ENCODE measurements at places on chromosomes 1 and 21.

GRCh38 chr1:184577319-184577718 lies 177.3 kb downstream of the EDEM3 start:
- no peak for DNase-seq

- no peak for DNase-seq
Observed at GRCh38 chr1:170806961-170807360, 128.4 kb upstream of the MROH9 start.

GRCh38 chr1:214360116-214360515 lies 79.2 kb downstream of the SMYD2 start:
- no peak for DNase-seq

DNA sequence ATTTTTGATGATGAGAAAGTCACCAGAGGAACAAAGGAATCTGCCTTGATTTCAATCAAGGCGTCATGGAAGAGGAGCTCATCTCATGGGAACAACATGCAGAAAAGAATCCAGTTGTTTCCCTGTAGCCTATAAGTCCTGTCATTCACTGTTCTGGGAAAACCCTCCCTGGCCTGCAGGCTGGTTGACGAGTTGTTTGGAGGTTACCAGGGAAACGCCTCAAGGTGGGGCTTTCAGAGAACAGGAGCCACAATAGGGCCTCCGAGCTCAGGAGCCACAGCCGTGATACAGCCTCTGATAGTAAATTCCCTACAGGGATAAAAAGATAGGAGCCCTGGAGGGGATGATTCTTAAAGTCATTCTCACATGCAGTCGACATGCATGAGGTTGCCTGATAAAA lies 135.2 kb downstream of the PSMG1 start:
- DNase-seq, result no peak

DNA sequence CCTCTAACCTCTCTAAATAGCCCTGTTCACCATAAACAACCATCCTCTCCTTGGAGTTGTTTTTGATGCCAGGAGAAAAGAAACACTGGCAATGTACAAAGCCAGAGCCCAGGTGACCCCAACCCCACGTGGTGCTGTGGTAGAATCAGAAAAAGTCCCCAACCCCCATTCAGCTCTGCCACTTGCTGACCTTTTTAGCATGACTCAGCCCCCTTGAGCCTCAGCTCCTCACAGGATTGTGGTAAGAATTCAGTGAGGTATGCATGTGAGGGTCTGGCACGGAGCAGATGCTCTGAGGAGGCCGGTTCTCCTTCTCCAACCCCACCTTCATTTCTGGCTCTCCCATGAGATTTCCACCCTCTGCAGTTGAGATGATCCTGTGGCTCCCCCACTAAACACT lies 11.1 kb upstream of the CHI3L1 start:
- DNase-seq, result no peak

DNA sequence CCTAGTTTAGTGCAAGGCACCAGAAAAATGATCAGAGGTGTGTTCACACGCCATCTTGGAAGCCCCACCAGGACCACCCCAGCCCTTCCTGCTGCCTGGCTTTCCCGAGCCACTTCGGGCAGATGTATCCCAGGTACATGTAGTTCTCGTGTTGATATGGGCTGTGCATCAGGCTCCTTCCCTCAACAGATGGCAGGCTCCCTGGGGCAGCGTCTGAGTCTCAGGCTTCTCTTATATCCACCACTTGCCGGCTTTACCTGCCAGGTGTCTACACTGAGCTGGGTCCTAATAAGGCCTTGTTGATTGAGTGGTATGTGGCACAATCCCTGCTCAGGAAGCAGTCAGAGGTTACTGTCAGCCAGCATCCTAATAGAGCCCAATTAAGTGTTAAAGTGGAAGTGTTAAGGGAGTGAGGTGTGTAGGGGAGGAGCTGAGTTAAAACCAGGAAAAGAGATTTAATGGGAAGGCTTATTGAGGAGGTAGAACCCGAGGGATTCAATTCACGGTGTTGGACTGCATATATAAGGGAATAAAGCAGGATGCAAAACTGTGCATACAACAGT lies 8.5 kb downstream of the GPA33 start:
- no peak for DNase-seq

GRCh38 chr1:31366796-31367195 lies 6.1 kb downstream of the FABP3 start:
- no peak for DNase-seq

- no peak for DNase-seq
Observed at GRCh38 chr1:204174958-204175357, 8.8 kb upstream of the REN start.

DNA sequence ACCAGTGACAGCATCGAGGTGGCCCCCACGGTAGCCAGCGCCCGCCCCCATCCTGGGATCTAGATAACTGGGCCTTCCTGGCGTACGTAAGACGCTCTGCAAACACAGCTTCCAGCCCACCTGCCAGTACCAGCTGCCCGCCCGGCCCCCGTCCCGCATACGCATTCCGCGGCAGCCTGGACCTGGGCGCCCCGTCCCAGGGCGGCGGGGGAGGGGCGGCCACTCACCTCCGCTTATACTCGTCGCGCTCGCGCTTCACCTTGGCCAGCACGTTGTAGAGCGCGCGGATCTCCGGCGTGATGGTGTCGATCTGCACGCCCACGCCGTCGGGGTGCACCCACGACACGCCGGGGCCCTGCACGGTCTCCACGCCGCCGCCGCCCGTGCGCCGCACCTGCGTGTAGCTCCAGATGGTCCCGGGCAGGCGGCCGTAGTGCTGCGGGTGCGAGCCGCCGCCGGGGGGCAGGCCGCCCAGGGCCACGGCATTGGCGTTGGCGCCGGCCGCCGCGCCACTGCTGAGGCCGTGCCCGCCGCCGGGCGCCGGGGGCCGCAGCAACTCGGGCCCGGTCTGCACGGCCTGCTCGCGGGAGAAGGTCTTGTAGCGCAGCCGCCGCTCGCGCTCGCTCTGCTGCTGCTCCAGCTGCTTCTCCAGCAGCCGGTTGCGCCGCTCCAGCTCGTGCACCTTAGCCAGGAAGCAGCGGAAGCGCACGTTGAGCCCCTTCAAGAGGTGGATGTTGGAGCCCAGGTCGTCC lies 859 bp downstream of the IFFO2 start:
- DNase-seq, result no peak

DNA sequence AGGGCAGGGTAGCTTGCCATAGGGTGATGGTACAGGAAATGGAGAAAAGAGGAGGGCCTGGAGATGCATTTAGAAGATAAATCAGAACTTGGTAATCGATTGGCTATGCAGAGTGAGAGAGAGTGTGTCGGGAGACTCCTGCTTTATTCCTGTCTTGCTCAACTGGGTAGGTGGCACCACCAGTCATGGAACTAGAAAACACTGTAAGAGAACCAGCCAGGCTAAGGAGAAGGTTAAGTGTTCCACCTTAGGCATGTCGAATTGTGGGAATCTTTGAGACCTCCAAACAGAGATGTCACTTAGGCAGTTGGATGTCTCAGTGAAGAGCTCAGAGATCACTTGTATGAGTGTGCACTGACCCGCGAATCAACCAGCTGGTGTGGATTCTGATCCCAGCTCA lies 28.7 kb upstream of the RD3 start:
- DNase-seq, result no peak

DNA sequence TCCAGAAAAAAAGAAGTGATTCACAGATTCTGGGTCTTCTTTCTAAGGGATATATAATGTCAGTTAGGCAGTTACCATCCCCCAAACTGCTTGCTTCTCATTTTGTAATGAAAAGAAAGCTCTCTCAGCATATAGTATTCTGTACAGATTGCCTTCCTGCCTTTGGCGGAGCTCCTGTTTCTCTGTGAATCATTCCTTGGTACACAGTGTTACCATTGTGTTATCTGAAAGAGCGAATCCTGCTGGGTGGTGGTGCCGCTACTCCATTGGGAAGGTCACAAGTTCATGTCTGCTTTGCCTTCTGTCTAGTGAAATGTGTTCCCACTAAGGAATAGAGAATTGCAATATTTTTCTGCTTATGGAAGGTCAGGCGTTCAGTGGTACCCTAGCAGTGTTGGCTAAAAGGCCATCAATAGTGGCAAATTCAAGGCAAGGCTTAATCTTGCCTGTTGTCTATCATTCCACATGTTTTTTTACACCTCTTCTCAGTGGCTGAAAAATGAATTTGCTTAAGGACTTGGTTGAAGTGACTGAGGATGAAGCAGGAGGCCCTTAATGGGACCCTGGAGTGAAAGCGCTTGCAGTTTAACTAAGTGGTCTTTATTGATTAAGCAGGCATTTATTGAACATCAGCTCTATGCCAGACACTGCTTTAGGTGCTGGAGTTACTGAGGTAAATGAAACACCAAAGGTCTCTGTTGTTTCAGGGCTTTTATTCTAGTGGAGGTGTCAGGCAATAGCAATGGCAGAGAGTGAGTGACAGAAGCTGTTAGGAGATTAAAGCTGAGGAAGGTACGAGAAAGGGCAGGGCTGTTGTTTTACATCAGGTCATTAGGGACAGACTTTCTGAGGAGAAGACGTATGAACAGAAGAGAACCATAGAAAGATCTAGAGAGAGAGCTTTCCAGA lies 186.7 kb downstream of the PDE4B start:
- DNase-seq, result no peak

DNA sequence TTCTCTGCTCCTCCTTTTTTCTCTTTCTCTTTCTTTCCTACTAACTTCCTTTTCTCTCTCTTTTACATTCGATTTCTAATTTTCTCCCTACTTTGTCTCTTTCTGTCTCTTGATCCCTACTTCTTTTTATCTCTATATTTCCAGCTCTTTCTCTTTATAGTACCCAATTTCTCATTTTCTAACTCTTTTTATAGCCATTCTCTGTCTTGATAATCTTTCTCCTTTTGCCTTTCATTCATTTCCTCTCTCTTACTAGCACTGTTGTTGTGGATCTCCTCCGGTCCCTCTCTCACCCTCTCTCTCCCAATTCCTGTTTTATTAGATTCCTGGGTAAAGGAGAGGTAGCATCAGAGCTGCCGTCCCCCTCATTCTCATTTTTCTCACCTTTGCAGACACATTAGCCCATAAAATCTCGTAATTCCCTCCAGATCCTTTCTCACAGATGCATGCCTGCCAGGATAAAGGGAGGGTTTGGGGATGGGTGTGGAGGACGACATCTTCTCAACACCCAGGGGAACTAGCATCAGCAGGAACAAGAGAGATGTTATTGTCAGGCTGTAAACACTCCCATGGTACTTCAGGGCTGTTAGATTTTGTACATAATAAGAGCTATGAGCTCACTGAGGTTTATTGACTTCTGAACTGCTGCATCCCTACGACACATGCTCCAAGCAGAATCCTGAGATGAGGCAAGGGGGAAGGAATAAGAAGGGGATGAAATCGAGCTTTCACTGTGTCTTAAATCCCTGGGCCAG lies 159.0 kb upstream of the GALNT2 start:
- no peak for DNase-seq

DNA sequence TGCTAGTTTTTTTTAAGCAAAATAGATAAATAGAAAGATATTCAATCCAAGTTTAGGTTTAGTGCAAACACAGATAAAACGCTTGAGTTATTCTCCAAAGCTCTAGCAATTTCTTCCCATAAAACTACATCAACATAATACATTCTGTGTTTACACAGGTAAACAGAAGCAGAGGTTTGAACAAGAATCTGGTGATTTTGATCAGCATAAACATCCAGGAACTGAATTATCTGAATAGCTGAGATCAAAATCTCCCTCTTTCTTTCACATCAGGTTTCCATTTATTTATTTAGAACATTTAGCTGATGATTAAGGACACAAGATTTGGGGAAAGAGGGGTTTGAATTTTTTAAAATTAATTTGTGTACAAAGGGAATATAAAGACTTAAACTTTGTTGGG lies 1564.6 kb downstream of the MRPL39 start:
- DNase-seq, result no peak

DNA sequence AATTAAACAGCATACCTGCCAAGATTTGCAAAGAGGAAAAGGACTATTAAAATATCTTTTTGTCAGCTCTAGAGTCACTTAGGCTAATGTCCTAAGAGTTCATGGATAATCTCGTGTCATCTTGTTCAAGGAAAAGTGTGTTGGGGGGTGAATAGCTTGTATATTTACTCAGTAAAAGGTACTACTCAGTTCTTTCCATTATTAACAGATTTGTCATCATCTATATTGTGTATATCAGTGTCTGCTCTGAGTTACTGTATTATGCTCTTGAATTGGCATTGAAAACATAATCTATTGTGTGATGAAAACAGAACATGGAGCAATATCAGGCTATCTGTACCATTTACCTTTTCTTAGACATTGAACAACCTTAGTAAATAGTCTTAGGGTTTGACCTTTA lies 41.9 kb downstream of the SMG7 start:
- no peak for DNase-seq

DNA sequence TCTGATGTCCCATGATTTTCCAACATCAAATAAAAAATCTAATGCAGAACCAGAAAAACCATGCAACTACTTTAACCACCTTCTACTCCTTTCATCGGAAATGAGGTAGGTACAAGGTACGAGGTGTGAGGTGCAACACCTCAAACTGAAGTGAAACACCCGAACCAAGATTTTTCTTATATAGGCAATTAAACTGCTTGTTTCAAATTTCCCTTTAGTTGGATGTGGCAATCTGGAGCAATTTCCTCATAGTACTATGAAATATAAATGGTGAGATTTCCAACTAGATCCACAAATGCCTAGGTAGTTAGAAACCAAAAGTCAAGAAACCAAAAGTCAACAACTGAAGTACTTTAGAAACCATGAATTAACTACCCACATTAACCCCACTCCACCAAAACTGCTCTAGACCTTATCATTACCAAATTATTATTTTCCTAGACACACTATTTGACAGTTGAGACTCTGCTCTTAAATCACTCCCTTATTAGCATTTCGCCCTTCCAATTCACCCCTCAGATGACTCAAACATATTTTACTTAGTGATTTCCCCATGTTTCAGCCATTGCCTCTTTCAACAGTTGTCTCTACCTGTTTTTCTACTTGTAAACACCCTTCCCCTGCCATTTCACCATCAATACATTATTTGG lies 37.8 kb downstream of the FUBP1 start:
- no peak for DNase-seq

- no peak for DNase-seq
Observed at GRCh38 chr1:9018333-9018732, 7.9 kb downstream of the SLC2A7 start.

- no peak for DNase-seq
Observed at GRCh38 chr1:91673613-91674012, 173.0 kb downstream of the CDC7 start.

DNA sequence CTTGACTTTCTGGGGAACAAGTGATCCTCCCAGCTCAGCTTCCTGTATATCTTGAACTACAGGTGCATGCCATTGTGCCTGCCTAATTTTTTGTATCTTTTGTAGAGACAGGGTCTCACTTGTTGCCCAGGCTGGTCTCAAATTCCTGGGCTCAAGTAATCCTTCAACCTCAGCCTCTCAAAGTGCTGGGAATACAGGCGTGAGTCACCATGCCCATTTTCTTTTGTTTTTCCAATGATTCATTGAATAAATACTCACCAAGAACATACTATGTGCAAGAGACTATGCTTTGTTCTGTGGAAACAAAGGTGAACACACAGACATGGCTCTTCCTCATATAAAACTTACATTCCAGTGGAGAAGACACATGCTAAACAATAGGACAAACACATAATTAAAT lies 407.8 kb upstream of the DAB1 start:
- no peak for DNase-seq

GRCh38 chr1:30605441-30605920 lies 117.9 kb downstream of the MATN1 start:
- DNase-seq, result no peak

- no peak for DNase-seq
Observed at GRCh38 chr1:32733582-32734321, 31.2 kb upstream of the SYNC start.
